ENCODE measurements at places on chromosomes 7 and 10.

DNA sequence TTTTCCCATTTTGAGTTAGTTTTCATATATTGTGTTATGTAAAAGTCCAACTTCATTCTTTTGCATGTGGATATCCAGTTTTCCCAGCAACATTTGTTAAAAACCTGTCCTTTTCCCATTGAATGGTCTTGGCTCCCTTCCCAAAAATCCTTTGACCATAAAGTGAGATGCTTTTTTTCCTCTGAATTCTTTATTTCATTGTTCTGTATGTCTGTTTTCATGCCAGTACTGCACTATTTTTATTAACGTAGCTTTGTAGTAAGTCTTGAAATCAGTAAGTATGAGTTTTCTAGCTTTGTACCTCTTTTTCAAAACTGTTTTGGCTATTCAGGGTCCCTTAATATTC, 20.0 kb downstream of the C1GALT1 start:
- DNase-seq, result no peak

GRCh38 chr7:151389096-151389767, 20.6 kb downstream of the WDR86 start:
- DNase-seq, result no peak

- no peak for DNase-seq
Observed at GRCh38 chr7:88500131-88500530, 193.4 kb upstream of the STEAP4 start.

GRCh38 chr10:72756674-72757385, 64.9 kb downstream of the MCU start:
- DNase-seq, result no peak

DNA sequence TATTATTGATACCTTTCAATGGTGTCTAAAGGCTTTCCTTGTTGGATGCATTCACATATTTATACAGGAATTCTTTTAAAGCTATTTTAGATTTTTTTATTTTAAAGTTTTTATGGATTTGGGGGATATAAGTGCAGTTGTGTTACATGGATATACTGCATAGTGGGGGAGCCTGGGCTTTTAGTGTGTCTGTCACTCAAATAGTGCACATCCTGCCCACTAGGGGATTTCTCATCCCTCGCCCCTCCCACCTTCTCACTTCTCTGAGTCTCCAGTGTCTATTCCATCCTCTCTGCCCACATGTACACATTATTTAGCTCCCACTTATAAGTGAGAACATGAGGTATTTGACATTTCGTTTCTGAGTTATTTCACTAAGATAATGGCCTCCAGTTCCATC, 154.0 kb upstream of the MKI67 start:
- no peak for DNase-seq

DNA sequence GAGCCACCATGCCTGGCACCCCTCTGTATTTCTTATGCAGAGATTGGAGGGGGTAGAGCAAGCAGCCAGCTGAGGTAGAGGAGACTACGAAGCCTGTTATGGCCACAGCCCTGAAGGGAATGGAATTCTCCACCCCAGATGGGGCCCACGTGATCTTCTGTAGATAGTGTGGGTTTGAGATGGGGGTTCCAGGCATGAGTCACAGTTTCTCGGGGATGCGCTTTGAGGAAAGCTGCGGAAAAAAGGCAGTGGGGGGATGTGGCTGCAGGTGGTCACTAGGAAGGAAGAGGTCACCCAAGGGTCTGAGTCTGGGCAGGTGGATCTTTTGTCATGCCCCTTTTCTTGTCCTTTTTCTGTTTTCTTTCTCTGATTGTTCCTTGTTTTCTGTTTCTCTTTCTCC, 11.5 kb downstream of the FAM131B start:
- DNase-seq, result peak; percentile 41

- no peak for DNase-seq
Observed at GRCh38 chr7:138208142-138208570, 131.9 kb downstream of the AKR1D1 start.

DNA sequence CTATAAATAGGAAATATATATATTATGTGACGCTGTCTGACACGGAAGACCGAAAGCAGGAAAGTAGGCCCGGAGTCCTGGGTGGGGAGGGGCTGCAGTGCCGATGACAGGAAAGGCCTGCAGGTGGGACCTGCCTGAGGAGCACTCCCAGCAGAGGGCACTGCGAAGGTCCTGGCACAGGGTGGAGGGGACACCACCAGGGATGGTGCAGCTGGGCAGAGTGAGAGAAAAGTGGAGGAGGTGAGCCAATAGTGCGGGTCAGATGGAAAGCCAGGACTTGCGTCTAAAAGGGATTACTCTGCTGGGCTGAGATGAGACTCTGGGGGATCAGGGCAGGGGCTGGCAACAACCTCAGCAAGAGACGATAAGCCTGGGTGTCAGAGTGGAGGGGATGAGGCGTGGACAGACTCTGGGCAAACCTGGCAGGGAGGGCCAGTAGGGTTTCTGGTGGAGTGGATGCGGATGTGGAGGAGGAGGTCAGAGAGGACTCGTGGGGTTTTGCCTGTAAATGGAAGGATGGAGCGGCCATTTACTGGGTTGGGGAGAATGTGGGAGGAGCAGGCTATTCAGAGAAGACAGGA, 118.2 kb upstream of the ZNF746 start:
- DNase-seq, result no peak

DNA sequence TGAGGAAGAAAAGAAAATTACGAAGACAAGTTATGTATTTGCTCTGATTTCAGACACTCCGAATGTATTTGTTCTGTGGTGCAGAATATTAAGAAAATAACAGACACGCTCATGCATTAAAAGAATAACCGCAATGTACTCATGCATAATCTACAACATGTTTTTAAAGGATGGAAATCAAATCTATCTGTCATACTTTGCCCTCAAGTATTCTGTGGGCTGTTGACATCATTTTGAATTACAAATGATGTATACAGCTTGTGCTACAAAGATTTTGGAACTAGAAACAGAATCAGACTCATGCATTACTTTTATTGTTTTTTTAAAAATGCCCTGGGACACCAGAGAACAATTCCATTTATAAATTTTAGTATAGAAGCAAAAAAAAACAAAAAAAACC, 69.9 kb downstream of the APBB1IP start:
- DNase-seq, result no peak

DNA sequence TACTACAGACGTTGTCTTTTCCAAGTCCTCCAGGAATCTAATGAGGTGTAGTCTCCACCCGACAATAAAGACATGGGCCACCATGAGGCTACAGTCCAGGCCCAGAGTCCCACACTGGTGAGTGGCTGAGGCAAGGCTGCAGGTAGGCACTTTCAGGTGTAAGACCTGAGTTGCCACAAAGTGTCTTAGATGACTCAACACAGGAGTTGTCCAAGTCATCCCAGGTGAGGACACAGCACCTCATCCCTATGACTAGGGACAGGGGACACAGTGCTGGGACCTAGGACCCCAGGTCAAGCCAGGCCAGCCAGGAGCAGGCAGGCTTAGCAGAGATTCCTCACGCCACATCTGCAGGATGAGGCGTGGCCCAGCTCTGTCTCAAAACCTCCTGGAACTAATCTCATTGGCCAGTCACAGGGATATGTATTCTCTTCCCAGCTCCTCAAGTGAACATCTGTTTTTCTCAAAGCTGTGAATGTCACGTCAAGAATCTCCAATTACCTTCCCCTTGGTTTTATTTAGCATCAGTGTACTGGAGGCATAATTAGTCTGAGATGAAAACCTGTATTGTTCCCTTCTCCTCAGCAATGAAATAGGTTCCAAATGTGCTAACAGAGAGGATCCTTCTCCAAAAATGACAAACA, 254.6 kb downstream of the GRID1 start:
- DNase-seq, result peak; percentile 60

DNA sequence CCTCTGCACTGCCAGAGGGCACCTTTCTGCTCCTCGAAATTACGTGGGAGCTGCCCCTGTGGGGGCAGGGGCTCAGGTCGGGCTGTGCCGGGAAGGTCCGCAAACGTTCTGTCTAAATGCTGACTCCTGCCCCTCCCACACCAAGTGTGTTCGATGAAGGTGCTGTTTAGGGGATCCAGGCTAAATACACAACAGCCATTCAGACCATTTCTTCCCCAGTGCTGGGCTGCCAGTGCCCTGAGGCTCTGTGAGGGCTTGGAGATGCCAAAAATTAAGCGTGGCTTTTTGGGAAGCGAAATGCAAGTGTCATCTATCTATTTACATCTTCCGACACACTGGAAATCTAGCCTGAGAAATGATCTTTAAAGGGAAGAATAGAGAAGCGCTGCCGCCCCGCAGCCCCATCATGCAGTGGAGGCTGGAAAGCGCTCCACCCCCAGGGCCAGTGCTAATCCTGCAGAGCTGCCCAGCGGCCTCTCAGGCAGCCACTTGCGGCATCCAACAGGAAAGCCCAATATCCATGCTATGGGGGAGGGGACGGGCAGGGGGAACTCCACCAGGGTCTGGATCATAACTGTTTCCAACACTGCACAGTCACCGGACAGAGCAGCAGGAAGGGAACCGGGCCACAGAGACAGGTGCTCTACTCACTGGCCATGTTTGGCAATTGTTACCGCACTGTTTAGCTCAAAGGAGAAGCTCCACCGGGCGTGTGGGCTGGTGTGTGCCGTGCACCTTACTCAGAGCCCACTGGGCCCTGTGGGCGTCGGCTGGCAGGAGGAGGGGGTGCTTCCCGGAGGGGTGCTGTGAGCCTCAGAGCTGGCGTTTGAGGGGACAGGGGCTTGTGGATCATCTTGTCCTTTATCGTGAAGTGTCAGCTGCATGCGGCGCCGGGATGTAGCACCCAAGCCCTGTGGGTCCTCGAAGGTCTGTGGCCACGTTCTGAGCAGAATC, 205.5 kb downstream of the DNAJB6 start:
- no peak for DNase-seq

- DNase-seq, result no peak
Observed at GRCh38 chr7:77403957-77404356, 12.2 kb downstream of the GSAP start.

GRCh38 chr7:129279757-129280156, 54.9 kb downstream of the AHCYL2 start:
- no peak for DNase-seq

GRCh38 chr7:33905389-33906032, at the start of gene BMPER:
BMPER (plus strand) TSS chr7:33905539; CDS start chr7:33905614, 75 bp downstream.
- no peak for DNase-seq

GRCh38 chr7:92725161-92725925, 111.0 kb downstream of the CDK6 start:
- DNase-seq, result no peak

- DNase-seq, result no peak
Observed at GRCh38 chr10:60663850-60664249, 114.4 kb upstream of the CDK1 start.

DNA sequence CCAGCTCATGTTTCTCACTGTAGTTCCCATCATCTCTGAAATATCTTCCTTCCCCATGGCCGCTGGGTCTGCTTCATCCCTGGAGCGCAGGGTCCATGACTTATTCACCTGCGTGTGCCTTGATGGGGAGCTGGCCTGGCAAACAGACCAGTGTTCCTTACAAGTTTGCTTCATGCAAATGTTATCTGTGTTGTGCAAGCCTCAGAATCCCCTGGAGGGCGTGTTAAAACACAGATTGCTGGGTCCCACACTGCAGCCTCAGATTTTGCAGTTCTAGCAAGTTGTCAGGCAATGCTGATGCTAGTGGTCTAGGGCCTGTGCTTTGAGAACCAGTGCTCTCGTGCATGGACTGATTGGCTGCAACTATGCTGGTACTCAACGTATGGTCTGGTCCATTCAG, 7.2 kb upstream of the DMBT1 start:
- no peak for DNase-seq

- no peak for DNase-seq
Observed at GRCh38 chr10:14126697-14127440, 203.9 kb downstream of the FRMD4A start.

DNA sequence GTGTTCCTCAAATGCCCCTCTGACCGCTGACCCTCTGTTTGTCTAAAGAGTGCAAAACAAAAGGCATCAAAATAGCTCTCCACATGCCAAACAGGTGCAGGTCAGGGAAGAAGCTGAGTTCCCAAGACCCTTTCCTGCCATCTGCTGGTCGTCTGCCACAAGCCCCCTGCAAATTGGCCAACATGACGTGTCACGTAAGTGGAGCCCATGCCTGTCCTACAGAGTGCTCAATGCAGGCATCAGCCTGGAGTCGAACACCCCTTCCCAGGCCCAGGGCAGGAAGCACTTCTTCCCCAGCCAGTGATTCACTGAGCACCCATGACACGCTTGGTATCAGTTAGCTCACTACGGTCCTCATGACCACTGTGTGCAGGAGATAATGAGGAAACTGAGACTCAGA, 14.1 kb downstream of the TMEM72 start:
- peak; percentile 28 for DNase-seq

DNA sequence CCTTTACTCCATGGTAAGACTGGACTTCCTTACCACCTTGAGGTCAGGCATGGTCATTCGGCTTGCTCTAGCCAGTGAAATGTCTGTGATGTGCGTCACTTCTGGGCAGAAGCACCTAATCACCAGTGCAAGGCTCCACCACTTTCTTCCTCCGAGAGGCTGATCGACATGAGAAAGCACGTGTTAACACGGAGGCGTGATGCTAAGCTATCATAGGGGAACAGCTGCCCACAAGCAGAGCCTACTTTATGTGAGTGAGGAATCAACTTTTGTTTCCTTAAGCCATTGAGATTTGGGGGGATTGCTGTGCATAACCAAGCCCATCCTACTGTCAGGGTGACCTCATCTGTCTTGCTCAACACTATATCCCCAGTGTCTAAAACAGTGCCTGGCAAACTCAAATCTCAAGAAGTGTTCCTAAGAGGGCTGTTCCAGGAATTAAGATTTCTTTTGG, 23.1 kb upstream of the SAR1A start:
- DNase-seq, result no peak

DNA sequence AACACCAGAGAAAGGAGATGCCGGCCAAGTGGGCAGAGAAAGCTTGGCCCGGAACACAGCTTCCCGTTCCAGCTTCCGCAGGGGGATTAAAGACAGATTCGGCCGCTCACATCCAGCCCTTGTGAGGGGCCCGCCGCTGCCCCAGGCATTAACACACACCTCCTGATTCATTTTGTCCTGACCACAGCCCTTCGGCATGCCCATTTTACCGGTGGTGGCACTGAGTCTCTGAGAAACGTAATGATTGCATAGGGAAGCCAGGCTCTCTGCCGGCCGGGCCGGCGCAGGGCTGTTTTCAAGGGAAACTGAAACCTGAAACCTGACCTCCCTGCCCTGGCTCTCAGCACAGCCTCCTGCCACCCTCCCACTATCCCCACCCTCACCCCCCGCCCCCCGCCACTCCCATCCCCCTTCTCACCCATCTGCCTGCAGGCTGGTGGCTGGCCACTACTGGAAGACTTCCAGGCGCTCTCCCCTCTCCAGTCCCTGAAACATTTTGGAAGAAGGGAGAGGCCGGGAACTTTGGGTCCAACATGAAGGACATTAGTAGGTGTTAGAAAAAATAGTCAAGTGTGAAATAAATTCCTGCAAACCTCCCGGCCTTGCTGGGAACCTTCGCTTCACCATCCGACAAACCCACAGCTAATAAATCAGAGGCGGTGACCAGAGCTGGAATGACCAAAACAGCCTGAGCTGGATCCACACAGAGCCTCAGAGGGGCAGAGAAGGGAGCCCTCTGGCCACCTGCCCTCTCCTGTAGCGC, 83.5 kb upstream of the CUX1 start:
- no peak for DNase-seq

- no peak for DNase-seq
Observed at GRCh38 chr10:61078542-61079275, 134.7 kb upstream of the RHOBTB1 start.

GRCh38 chr10:97028126-97028831, 157.5 kb downstream of the SLIT1 start:
- peak; percentile 26 for DNase-seq

- no peak for DNase-seq
Observed at GRCh38 chr7:30476459-30477145, 2.0 kb downstream of the NOD1 start.

Measured in mesenteric fat pad (tissue), 1 donor.